ENCODE measurements at places on chromosomes 1 and 21.

GRCh38 chr1:121413821-121414220, 229.0 kb downstream of the SRGAP2C start:
- DNase-seq, result no peak

- DNase-seq, result no peak
Measured at GRCh38 chr1:43883321-43883720, 50.3 kb upstream of the ARTN start.

DNA sequence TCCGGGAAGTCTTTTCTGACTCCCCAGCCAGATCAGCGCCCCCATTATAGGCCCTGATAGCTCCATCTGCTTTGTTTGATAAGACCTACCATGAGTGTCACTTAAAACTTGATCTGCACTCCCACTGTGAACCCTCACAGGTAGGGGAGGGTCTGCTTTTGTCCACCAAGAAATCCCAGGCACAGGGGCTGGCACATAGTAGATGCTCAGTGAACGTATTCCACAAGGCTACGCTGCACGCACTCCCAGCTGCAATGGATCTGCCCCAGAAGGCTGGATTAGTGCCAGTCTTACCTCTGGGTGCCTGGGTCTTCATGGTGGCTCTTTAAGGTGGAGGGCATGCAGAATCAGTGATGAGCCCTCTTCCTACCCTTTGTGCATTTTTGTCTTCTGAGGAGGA, 447.1 kb downstream of the PTPRU start:
- no peak for DNase-seq

DNA sequence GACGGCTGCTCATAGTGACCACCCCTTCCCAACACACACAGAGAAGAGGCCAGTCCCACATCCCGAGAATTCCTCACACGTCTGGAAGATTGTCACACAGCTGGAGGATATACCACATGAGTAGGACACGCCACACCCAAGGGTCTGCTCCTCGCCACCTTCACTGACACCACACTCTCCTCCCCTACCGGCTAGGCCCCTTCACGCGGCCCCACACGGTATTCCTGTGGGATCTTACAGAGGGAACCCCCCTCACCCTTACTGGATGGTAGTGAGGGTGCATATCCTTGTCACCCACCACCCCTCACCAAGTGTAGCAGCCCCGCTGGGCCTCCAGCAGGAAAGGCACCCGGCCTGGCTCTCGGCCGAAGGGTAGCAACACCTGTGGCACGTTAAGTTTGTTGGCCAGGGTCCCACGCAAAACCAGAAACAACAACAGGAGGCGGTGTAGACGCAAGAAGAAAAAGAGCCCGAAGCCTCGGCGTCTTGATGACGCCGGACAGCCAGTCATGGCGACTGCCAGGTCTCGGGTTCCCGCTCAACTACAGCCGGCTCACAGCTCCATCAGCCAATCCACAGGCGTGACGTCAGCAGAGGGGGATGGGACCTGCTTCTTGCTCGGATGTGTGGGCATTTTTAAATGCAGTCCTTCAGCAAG, at the start of gene NUP210L:
Gene NUP210L, minus strand, starts transcription at position 540 of the 658 bp plus-strand sequence.
- DNase-seq, result peak; percentile 13

DNA sequence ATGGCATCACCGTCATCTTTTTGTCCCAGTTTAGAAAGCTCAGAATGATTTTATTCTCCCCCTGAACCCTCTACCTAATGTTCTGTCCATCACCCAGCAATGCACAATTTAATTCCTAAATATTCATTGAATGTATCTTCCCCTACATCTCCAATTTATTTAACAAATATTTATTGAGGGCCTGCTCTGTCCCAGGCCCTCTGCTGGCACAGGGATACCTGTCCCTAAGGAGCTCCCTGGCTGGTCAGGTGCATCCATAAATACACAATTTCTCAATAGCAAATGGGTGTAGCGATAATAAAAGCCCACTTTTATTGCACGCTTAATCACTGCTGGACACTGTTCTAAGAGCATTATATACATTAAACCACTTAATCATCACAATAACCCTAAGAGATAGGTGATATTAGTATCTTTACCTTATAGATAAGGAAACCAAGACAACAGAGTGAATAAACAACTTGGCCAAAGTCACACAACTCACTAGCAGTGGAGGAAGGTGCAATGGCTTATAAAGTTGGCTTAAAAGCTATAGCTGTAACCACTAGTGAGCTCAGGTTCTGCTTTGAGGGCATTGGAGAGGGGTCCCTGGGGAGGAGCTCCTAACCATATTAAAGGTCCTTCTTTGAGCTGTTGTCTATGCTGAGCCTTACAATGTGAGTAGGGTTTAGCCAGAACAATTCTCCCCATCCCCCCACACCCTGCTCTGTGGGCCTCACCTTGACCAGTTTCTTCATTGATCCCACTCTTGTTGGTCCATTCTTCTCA, 126.3 kb upstream of the JUN start:
- no peak for DNase-seq

GRCh38 chr1:207172885-207173284, 68.9 kb downstream of the C4BPA start:
- DNase-seq, result no peak

GRCh38 chr1:76632136-76632535, 235.1 kb upstream of the ST6GALNAC5 start:
- no peak for DNase-seq

- DNase-seq, result no peak
Measured at GRCh38 chr1:216881695-216882094, 158.5 kb upstream of the ESRRG start.

- DNase-seq, result no peak
Measured at GRCh38 chr1:27951396-27951795, 8.4 kb upstream of the XKR8 start.

GRCh38 chr1:2867861-2868260, 66.4 kb upstream of the TTC34 start:
- no peak for DNase-seq

- DNase-seq, result no peak
Measured at GRCh38 chr1:222301652-222302051, 246.3 kb downstream of the HHIPL2 start.

- peak; percentile 60 for DNase-seq
Measured at GRCh38 chr1:200738327-200738948, at the start of gene CAMSAP2. Gene CAMSAP2, plus strand, starts transcription at chr1:200738893. Its CDS starts 935 bp downstream, at chr1:200739828.
